ENCODE measurements at places on chromosomes 12 and 14.

GRCh38 chr12:50918584-50919316 lies 33.6 kb upstream of the HIGD1C start:
- no peak for DNase-seq

GRCh38 chr14:71168564-71169427 lies 261.5 kb downstream of the PCNX1 start:
- DNase-seq: no peak

GRCh38 chr12:64265839-64266238 lies 43.7 kb upstream of the KICS2 start:
- DNase-seq: no peak

- DNase-seq: no peak
These were observed 259.5 kb upstream of the PKP2 start for GRCh38 chr12:33156042-33156441.

DNA sequence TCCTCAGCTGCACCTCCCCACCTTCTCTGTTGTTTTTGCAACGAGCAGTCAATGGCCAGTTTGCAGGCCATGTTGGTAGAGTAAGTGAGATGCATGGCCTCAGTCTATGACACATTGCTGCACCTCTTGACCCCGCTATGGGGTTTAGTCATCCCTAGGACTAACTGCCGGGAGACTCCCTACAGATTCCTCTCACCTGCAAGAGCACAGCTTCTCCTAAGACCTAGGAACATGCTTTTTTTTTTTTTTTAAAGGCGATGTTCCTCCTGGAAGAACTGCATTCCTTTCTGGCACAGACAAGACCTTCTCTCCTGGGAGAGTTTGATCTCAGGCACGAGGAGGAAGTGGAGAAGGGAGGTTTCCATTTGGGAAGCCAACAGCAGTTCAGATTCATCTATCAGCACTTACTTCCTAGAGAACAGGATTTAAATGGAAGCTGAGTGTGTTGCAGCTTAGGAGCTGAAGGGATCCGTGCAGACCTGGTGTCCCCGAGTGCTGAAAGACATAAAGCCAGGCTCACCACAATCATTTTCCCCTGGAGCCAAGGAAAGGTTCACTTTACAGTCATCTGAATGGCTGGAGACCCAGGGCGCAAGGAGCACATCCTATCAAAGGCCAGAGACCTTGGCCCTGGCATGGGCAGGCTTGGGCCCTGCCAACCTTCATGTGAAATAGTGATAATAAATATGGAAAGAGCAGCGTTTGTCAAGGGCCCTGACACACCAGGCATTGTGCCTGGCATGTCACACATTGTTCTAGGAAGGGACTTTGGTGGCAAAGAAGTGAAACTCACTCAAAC lies 104.1 kb downstream of the LGMN start:
- no peak for DNase-seq

DNA sequence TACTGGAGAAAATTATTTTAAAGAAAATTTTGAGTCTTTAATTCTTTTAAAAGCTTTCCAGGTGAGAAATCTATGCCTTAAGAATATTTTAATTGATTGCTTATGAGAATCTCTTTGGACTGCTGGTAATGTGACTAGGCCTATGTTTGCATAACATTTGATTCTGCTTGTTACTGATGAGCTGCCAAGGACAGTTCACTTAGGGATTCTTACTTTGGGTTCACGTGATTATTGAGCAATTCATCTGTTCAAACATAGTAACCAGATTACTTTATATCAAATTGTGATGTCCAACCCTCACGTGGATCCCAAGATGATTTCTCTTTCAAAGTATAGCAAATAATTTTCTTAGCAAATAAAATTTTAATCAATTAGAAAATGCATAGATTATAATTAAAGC lies 27.4 kb upstream of the ABCD2 start:
- no peak for DNase-seq

All from activated CD4-positive, alpha-beta T cell treated with anti-CD3 and anti-CD28 coated beads, Interleukin-2, amount 10 ng/mL, durations not matched to agents 7 days and 5 days (primary cell).